Stimulated activated CD8-positive, alpha-beta memory T cell treated with anti-CD3 and anti-CD28 coated beads, Interleukin-15, amount 100 ng/mL, for 4 hours (primary cell): ENCODE measurements at places on chromosomes 7 and 10.
A peak's percentile ranks its signal among the peaks of the same experiment; 100 is the strongest.

GRCh38 chr10:70541736-70542564 is 60.6 kb downstream of the PRF1 start:
- DNase-seq = no peak

- no peak for DNase-seq
Observed at GRCh38 chr7:73423519-73424488, 9.8 kb upstream of the FZD9 start.

DNA sequence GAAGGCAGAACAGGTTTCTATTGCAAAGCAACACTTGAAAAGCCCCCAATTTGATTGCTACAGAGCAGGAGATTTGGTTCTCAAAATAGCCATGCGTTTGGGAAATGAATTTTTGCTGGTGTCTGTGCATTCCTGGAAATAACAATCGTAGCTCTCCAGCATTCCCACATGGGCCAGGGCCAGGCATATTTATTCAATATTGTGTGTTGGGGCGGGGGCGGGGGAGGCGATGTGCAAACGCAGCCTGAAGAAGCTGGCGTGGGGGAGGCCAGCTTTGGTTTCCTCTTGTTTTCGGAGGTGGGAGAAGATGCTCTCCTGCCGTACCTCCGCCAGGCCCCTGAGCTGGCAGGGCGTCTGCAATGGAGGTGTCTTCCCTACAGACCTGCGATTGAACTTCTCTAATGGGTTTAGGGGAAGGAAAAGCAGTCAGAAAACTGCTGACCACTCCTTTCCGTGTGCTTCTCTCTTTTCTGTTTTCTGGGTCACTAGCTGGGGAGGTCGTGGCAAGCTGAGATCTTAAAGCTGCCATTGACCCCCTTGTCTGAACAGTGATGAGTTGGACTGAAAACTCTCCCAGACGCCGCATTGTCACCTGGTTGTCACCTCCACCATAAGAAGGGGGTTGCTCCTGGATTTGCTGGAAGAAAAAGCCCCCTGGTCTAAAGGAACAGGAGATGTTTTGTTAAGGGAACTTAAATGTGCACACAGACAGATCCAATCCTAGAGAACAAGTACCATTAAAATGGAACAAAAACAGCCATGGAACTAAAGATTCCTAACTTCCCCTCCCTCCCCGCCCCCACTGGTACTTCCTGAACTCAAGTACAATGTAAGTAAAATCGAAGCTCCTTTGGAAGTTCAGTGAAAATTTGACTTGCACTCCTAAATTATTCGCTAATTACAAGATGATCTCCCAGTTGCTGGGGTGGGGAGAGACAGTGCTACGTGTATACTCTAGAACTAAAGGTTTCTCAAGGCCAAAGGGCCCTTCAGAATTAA is 56.4 kb upstream of the HABP2 start:
- DNase-seq = no peak

DNA sequence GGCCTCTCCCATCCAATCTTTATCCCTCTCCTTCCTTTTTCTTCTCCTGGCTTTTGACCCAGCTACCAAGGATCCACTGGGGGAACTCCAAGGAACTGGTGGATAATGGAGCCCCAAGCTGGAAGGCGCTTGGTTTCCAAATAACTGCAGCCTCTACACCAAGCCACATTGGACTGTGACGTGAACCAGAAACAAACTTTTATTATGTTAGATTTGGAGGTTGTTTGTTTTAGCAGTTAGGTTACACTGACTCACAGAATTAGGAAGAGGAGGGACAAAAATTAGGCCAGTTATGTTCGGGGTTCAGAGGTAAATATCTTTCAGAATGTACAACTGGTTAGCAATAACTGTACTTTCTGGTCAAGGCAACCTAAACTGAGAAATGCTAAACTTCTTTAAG is 21.3 kb upstream of the ANK3 start:
- DNase-seq = no peak

DNA sequence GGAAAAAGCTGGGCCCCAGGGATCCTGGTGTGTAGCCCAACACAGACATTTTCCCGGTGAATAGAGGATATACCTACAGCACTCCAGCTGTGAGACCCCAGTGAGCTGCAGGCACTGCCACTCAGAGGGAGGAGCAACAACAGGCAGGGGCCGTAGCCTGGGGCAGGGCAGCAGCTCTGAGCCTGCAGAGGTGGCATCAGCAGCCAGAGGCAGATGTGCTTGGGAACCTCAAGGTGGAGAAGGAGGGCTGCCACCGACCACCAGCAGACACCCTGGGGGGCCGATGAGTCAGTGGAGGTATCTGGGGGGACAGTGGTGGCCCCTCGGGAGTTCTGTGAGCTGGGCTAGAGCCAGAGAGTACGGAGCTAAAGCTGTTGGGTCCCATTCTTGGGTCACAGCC is 110.2 kb upstream of the GDF10 start:
- DNase-seq = no peak

DNA sequence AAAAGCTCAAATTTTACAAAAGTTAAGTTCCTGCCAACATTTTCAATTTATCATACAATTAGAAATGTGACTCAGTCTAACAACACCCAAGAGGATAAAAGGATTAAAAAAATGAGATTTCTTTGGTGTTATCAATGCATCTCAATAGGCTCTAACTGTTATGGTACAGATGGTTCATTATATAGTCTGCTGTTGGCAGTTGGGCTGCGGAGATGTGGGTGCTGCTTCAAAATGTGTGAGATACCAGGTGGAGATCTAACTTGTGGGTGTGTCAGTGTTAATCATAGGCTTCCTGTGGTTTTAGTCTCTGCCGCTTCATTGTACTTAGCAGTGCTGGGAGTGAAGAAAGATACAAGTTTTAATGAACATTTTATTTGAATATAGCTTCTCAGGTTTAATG is 231.2 kb downstream of the EXOC4 start:
- peak; percentile 28 for DNase-seq

- DNase-seq = no peak
Observed at GRCh38 chr10:101224910-101225823, 4.1 kb downstream of the LBX1 start.

- DNase-seq = no peak
Observed at GRCh38 chr7:42991024-42991423, 58.8 kb downstream of the MRPL32 start.

DNA sequence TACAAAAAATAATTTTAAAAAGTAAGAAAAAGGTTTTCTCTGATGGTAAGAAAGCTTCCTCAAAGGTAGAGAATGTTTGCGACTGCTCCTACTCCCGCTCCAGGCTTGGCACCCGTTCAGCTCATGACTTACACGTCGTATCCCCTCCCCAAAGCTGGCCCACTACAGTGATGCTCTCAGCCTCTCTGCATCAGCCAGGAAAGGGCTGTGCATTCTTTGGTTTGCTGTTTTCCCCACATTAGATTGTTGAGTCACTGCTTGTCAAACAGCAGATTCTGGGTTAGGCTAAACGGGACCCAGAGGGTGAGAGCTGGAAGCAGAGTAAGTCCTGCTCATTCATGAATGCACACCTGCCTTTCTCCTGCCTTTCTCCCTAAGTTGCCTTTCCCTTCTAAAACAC is 54.7 kb upstream of the NMT2 start:
- DNase-seq = no peak

- no peak for DNase-seq
Observed at GRCh38 chr10:86043236-86043635, 323.4 kb downstream of the GRID1 start.
